GM18507 (cell line): ENCODE measurements at places on chromosomes 13 and 19.

DNA sequence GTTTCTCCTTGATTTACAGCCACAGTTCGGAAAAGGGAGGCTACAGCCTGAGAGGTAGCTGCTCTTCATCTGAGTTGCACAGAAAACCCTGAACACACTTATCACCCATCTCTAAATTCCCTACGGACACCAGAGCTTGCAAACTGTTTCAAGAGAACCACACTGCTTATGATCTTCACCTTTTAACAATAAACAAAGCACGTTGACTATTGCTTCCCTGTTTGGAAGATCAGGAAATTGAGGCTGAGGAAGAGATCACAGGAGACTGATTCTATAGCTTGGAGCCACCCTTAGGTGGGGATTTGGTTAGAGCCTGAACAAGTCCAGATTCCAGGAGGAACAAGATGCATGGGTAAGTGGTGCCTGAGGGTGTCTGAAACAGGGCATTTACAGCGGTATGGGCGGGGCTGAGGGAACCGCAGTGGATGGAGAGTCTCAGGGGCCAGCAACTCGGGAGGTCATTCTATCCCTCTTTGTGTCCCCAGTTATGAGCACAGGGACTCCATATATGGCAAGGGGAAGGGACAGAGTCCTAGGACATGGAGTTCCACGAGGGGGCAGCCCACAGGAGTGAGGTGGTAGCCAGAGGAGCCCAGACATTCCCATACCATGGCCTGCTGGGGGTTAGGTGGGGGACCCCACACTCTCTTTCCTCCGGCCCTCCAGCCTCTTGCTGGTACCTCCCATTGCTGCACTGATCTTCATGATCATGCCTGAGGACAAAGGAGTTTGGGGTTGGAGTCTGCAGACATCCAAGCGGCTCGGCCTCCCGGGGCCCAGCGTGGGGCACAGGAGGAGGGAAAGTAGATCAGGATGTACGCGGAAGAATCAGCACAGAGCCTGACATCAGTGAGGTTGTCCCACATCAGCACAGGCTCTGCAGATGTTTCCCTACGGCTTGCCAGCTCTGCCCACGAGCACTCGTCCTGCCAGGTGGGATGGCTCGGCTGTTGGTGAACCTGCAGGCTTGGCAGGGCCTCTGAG is 162.3 kb upstream of the ZNF536 start:
- DNase-seq = no peak

DNA sequence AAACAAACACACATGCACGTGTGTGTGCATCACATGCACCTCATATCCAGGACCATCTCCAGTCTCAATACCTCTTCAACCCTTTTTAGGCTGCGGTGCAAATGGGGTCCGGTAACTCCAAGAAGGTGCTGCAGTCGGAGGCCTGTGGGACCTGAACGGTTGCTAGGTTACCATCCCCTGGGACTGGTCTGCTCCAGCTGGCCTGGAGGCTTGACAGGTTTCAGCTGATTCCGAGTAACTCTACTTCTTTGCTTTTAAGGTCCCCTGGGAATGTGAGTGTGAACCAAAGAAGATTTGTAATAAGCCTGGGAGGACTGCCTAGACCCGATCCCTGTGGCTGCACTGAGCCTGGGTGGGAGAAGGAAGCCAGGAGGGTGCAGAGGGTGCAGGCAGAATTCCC is 117.5 kb downstream of the CCNA1 start:
- DNase-seq = no peak

DNA sequence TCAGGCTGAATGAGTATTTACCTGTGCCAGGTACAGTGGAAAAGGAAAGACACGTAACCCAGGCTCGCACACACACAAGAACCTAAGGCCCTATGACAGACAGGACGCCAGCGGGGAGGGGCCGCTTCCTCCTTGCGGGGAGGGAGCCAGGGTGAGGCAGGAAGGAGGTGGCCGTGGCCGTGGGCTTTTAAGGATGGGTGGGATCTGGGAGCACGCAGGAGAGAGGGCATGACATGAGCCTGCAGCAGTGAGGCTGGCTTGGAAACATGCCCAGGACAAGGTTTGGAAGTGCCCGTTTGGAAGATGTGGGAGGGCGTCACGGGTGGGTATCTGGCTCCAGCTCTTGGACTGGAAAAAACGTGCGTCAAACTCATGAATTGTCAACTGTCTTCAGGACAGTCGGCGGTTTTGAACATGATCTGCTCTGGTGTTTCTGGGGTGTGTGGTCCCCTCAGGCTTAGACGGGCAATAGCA is 20.1 kb downstream of the SH3GL1 start:
- DNase-seq = no peak

- no peak for DNase-seq
These were observed 3.6 kb downstream of the GJA3 start for GRCh38 chr13:20157151-20157796.

GRCh38 chr13:70080012-70080411 is 27.6 kb upstream of the ATXN8OS start:
- no peak for DNase-seq

- no peak for DNase-seq
These were observed 1.4 kb upstream of the SBSN start for GRCh38 chr19:35529241-35530218.

- no peak for DNase-seq
These were observed 39.5 kb downstream of the RASL11A start for GRCh38 chr13:27309967-27310598.

- DNase-seq = no peak
These were observed 39.5 kb downstream of the SERP2 start for GRCh38 chr13:44413095-44413494.

DNA sequence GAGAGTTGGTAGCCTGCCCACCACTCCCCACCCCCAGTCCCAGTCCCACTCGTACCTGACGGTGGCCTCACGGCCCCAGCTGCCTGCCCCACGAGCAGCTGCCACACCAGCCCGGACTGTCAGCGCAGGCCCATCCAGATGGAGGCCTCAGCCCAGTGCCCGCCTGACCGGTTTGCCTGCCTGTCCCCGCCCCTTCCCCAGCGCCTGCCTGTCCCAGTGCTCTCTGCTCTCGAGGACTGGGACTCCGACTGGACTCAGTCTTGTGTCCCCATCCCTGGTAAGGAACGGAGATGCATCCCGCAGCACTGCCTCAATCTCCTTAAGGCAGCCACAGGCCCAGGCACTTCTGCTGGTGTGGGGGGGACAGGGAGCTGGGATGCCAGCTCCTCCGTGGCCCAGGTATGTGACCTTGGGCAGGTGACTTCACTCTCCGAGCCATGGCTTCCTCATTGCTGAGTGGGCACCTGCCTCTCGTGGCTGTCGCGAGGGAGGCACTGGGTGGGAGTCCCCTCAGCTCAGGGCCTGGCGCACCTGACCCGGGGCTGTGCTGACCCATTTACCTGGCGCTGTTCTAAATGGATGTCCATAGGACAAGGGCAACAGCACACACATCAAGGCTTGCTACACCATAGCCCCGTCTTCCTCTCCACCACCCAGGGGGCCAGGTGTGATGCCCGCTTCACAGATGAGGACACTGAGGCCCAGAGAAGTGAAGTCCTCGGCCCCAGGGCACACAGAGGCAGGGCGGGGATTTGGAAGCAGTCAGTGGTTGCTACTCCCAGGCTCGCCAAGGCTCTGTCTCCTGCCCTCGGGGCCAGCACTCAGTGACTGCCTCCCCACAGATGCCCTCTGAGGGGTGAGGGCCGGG is at the start of gene NKPD1:
TSS of gene NKPD1 (minus strand) at position 113 of the 868 bp plus-strand sequence. CDS start 832 bp downstream, outside the sequence.
- DNase-seq = no peak

- no peak for DNase-seq
These were observed 439.8 kb downstream of the TDRD3 start for GRCh38 chr13:60836821-60837220.

DNA sequence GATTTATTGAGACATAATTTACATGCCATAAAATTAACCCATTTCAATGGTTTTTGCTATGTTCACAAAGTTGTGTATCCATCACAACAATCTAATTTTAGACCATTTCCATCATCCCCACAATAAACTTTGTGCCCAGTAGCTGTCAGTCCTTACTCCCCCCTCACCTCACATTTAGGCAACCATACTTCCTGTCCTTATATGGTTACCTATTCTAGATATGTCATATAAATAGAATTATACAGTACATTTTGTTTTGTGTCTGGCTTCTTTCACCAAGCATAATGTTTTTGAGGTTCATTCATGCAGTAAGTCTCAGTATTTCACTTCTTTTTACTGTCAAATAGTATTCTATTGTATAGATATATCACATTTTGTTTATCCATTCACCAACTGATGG is 23.2 kb upstream of the RPL21 start:
- no peak for DNase-seq

DNA sequence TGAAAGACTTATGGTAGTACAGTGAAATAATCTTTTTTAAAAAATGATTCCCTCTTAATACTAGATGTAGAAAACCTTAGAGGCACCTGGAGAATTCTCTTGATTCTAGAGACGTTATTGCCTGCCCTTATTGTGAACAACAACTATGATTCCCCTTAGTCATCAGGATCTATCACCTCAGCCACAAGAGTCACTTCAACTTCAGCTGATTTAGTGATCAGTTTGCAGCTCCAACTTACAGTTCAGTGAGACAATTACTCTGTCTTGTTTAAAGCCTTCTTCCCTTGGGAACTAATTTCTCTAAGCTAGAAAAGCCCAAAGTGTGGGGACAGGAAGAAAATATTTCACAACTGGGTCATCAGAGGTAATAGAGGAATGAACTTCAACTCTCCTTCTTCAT is 254.3 kb upstream of the SLITRK1 start:
- no peak for DNase-seq

GRCh38 chr13:24353736-24354135 is 44.4 kb downstream of the C1QTNF9 start:
- DNase-seq = no peak

DNA sequence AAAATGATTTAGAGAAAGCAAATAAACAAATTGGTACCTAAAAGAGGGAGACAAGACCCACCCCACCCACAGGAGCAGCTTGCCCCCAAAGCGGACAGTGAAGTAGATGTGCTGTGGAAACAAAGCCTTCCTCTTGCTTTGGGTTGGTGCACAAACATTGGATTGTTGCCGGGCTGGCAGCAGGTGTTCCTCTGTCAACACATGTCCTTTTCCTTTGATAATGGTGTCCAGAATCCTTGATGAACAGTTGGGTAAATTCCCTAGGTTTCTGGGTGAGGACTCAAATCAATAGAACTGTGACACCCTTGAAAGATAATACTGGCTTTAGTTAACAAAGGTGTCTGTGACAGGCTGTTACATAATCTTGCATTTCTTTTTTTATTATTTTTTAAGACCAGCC is 311.8 kb downstream of the SPRY2 start:
- DNase-seq = no peak

DNA sequence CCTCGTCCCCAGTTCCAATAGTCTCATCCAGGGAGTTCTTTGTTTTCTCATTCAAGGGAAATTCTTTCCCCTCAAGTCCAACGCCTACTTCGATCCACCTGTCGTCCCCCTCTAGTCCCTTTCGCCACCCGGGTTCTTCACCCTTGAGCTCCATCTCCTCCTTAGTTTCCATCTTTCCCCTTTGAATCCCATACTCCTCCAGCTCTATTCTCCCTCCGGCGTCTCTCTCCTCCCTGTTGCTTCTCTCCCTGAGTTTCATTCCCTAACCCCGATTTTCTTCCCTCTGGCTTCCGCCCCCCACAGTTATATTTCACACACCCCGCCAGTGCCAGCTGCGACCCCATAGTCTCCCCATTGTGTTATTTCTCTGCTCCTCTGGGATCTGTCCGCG is 628 bp upstream of the SLC17A7 start:
- no peak for DNase-seq
